HT-29 (cell line): ENCODE measurements at places on chromosomes 7 and 10. TPM values are rescaled to one million over a fixed set of nuclear protein-coding genes. Genes with fewer than 3 reads are reported as not detected.

GRCh38 chr7:141144921-141145629 is 71.2 kb downstream of the TMEM178B start:
- no peak for DNase-seq

DNA sequence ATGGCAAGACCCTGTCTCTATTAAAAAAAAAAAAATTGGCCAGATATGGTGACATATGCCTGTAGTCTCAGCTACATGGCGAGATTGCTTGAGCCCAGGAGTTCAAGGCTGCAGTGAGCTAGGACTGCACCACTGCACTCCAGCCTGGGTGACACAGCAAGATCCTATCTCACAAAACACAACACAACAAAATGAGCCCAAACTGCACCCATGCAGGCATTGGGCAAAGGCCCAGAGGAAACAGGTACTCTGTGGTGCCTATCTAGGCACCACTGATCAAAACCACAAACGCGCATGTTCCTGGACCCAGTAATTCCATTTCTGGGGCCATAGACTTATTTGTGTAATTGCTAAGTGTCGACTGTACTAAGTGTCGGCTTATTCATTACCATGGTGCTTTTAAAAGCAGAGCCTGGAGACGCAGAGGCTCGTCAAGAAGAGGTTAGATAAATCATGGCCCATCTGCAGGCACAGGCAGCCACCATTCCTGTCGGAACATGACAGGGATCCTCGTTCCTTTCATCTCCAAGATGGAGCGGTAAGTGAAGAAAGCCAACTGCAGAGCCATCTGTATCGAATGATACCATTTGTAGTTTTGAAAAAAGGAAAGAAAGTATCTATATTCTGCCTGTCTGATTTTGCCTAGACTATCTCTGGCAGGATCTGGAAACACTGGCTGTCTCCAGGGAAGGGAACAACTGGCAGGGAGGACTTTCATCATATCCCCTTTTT is 160.4 kb upstream of the RHEB start:
- DNase-seq, result no peak

DNA sequence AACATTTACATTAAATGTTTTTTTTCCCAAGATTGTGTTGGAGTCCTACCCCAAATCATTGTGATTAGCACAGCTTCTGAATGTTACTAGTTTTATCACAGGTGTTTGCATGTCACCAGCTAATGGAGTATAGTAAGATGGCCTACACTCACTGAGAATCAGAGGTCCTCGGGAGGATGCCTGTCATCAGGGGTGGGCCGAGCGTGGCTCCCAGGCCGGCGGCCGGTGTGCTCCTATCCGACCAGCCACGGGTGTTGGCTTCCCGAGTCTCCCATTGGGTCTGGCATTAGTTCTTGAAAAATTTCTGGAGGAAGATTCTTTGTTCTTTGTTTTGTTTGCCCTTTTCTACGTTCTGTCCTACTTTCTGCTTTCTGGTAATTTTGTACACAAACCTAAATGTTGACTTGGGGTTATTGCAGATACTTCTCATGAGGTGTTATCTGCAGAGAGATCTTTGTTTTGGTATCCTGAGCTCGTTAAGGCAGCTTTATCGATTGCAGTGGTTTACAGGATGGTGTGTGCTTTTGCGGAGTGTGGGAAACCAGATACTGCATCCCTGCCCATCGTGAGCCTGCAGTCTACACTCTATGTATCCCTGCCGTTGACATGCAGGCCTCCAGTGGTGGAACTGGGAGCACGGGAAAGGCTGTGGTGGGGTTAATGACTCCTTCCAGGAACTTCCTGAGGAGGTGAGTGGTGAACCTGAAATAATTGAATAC is 67.3 kb upstream of the DNAJB6 start:
- DNase-seq, result no peak

Gene CYP2C9
- total RNA-seq, result not detected in 2 replicates

Gene CTNNA3
- not detected in 2 replicates for total RNA-seq

DNA sequence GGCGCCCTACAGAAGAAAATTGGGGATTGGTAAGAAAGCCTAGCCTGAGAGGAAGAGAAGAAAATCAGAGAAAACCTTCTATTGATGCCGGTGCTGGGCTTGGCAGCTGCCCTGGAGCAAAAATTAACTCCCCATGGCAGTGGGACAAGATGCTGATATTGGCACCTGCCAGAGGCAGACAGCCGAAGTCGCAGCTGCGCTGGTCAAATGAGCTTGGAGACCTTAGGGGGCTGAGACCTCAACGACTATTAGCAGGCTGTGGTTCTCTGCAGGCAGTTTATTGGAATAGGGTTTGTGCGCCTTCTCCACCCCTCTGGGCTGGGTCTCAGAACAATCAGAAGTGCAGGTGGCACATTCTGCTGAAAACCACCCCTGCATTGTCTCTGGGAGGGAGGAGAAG is 213.7 kb downstream of the GFRA1 start:
- no peak for DNase-seq

Gene LOXL4
- total RNA-seq, result 19.6 and 23.0 TPM in 2 replicates

Gene IDI2
- total RNA-seq, result not detected in 2 replicates

DNA sequence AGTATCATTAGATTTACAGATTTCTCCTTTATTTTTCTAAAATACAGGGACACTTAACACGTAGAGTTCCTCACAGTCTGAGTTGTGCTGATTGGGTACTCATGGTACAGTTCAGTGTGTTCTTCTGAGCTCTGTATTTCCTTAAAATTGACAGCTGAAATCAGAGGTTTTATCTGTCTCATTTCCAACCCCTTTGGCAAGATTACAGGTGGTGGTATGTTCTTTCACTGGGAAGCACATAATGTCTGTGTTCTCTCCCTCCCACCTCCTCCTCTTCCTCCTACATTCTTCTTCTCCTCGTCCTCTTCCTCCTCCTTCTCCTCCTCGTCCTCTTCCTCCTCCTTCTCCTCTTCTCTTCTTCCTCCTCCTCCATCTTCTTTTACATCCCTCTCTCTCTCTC is 99.5 kb upstream of the EEPD1 start:
- no peak for DNase-seq

GRCh38 chr10:133616371-133617130 is 10.0 kb downstream of the FRG2B start:
- no peak for DNase-seq

Gene LIPK
- not detected in 2 replicates for total RNA-seq

DNA sequence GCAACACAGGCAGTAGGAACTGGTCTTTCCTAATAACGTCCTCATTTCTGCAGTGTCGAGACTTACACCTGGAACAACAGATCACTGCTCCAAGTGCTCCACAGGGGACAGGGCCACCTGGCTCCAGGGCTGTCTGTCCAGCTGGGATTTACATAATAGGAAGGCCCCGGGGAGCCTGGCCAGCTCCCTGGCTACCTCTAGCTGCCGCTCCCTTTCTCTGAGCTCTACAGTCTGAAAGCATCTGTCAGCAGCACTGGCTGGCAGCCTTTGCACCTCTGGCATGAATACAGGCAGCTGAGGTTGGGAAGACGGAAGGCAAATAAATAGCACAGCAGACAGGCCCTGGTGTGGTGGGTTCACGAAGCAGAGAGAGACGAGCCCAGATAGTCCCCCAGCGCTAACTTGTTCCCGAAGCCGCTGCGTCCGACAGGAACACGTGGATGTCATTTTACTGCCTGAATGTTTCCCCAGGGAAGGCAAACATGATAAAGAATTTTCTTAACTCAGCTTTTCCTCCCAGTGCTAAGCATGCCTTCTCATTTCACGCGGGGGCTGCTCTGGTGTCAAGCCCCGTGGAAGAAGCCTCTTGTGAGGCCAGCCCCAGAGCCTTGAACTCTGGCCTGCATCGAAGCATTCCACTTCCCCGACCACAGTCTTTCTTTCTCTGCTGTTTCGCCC is 105.4 kb downstream of the ITIH5 start:
- no peak for DNase-seq

Gene DDIT4
- 88.4 and 107 TPM in 2 replicates for total RNA-seq

Gene FAM241B
- 3.4 and 3.5 TPM in 2 replicates for total RNA-seq

Gene ARMS2
- not detected in 2 replicates for total RNA-seq

DNA sequence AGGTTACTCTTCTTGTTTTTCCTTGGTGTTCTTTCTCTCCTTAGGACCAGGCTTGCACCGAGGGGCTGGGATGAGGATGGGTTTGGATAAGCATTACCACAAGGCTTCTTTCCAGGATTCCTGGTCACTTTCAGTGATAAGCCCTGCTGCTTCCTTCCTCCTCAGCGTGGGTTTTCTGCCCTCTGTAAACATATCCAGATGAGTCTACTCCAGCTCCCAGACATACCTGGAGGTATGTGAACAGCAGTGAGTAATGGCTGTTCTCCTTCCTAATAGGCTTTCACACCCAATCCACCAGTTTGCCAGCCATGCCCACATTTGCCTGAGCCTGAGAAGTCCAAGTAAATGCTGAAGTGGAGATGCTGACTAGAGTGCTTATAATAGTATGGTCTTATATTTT is 229.8 kb upstream of the YAE1 start:
- DNase-seq, result no peak

Gene HOXA11
- total RNA-seq, result 67.7 and 74.3 TPM in 2 replicates

Gene CRHR2
- not detected in 2 replicates for total RNA-seq

Gene CEP55
- 38.1 and 42.0 TPM in 2 replicates for total RNA-seq

DNA sequence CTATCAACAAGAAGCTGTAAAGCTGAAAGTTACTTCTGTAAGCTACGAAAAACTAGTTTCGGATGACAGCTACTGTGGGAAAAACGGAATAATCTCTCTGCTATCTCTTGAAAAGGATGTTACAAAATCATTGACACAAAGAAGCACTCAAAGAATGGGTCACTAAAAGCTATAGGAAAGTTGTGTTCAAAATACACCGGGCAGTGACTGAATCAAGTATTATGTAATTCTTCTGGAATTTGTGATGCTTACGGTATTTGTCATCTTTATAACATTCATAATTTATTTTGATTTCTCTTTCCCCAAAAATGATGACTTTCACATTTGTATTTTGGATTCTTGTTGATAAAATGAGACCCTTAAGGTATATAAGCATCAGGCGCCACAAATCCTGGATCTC is 112.1 kb upstream of the KLF6 start:
- no peak for DNase-seq

GRCh38 chr10:47456794-47457527 is 27.0 kb downstream of the ANXA8 start:
- no peak for DNase-seq

DNA sequence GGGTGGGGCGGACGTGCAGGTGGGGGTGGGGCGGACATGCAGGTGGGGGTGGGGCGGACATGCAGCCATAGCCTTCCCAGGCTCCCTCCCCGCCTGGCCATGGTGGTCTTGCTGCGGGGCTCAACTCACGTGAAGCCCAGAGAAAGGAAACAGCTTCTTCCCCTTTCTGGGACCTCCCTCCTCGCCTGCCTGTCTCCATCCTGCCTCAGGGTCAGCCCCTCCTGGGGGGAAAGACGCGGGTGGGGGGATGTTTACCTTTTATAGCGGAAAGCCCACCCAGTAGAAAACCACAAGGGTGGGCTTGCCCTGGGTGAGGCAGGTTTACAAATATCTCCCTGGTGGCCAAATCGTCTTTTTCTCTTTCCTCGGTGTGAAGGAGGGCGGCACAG is 520.0 kb downstream of the GLRX3 start:
- no peak for DNase-seq

Gene TMEM270
- total RNA-seq, result not detected in 2 replicates

- no peak for DNase-seq
Observed at GRCh38 chr10:131653554-131654470, 247.0 kb upstream of the PPP2R2D start.
